ENCODE measurements at places on chromosomes 6 and 20.

- DNase-seq: no peak
These were observed 374.9 kb upstream of the IRAK1BP1 start for GRCh38 chr6:78492351-78493017.

DNA sequence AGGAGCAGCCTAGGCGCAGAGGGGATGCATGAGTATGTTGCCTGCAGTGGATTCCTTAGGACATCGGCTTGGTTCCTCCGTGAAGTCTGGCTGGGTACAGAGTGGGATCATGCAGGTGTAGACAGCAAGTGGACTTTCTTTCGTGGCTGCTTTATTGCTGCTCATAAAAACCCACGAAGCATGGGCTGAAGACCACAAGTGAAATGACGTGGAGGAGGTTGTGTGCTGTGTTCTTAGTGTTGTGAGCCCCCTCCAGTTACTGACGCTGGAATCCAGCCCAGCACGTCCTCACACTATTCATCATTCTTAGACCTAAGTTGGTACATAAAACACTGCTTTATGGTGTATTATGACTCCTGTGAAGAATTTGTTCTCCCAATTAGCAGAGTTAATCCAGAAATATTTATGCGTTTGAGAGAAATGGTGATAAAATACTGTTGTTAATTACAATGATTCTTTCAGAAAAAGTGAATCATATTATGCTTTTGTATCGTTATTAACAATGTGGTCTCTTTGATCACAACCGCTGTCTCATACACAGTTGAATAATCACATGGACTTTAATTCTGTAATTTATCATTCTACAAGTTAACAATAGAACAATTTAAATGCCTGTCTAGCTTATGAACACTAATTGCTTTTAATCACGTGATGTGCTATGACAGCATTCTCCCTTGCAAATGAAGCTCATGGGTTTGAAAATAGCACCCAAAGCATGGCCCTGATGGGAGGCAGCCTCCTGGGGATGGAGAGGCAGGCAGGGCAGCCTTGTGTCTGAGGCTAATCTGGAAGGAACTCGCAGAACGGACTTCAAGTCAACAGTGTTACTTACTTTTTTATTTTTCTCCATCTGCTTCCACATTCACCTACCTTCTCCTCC is 233.9 kb upstream of the SYNDIG1 start:
- no peak for DNase-seq

- no peak for DNase-seq
These were observed 85.3 kb downstream of the CDS2 start for GRCh38 chr20:5211803-5212714.

DNA sequence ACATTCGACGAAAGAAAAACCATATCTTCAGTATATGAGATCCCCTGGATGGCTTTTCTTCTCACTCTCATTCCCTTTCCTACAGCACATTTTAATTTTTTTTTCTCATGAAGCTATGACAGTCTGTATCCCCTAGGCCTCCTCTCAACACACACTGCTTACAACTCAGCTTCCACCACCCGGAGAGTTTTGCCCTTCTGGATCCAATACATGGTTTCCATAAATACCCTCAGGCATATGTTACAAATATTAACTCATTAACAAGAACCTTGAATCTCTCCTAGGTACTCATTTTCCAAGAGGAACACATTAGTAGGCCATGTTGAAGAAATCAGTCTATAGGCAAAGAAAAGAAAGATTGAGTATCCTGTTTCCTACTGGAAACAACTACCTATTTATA is 44.0 kb downstream of the PAK5 start:
- no peak for DNase-seq

All from fibroblast of the conjunctiva (primary cell).